ENCODE measurements at places on chromosomes 7 and 10.

DNA sequence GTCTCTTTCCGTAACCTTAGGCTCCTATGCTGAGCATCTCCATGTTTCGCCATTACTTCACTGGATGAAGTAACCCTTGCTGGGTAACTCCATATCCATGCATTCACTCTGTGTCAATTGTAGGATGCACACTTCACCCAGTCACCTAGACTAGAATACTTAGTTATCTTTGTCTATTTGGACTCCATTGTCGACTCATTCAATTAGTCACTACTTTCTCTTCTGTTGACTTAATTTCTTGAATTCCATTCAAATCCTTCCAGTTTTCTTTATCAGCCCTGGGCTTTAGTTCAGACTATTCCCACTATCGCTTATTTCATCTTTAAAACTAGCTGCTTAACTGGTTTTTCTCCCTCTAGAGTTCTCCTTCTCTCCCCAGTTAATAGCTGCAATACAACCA is 111.3 kb upstream of the TNS3 start:
- no peak for DNase-seq

DNA sequence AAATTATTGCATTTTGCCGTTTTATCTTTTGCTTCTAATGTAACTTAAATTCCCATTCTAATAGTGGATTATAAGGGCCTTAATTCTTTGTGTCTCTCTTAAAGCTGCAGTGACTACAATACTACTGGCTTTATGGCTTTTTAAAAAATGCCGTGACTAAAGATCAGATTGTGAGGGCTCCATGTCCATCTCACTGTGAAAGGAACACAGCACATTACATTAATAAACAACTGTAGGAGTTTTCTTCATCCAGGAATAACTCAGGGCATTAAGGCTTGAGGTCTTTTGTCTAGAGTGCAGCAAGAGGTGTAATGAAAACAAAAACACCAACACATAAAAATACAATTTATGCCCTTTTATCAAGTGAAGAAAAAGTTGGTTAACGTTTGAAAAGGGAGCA is 205.3 kb downstream of the SKAP2 start:
- no peak for DNase-seq

- no peak for DNase-seq
Observed at GRCh38 chr7:151917791-151918509, 38.3 kb upstream of the GALNTL5 start.

- DNase-seq, result no peak
Observed at GRCh38 chr7:155361947-155362346, 64.3 kb downstream of the INSIG1 start.

- no peak for DNase-seq
Observed at GRCh38 chr10:62597226-62597625, 207.3 kb upstream of the ADO start.

- DNase-seq, result no peak
Observed at GRCh38 chr7:20816372-20816959, 29.8 kb upstream of the SP8 start.

Measured in pancreas (tissue), 10 donors.